ENCODE measurements at places on chromosomes 3 and 15. TPM values are rescaled to one million over a fixed set of nuclear protein-coding genes. Genes with fewer than 3 reads are reported as not detected.
A peak's percentile ranks its signal among the peaks of the same experiment; 100 is the strongest.

The ANKRD34C gene
- total RNA-seq = not detected

The PLA2G4E gene
- not detected for total RNA-seq

GRCh38 chr15:41502795-41503668 lies 9.4 kb downstream of the ITPKA start:
- no peak for DNase-seq

DNA sequence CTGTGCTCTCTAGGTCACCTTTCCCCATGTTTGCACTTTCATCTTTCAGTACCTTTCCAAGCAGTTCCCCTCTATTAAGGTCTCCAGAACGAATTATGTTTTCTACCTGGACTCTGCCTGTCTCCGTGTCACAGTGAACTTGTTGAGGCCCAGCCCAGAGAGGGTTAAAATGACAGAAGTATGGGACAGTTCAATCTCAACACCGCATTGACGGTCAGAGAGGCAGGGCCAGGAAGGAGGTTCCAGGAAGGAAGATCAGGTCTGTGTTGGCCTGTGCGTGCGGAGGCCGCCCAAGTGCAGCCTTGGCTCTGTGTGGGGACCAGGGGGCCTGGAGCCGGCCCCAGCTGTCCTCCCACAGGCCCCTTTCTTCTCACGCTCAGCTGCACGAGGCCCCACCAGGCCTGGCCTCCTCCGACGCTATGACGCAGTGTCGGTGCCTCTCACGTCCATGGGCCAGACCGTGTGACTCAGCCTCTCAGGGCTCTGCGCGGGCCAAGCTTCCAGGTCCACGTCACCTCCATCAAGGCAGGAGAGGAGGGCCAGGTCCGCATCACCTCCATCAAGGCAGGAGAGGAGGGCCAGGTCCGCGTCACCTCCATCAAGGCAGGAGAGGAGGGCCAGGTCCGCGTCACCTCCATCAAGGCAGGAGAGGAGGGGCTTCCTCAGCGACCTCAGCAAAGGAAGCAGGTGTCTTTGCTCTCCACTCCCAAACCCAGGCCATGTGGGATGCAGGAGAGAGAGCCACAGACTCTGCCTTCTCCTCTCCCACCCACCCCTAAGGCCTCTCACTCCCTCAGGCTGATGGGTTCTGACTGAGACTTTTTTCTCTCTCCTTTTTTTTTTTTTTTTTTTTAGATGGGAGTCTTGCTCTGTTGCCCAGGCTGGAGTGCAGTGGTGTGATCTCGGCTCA lies 83.1 kb downstream of the CPN2 start:
- DNase-seq = no peak

The B3GNT5 gene
- 0.11 TPM for total RNA-seq

DNA sequence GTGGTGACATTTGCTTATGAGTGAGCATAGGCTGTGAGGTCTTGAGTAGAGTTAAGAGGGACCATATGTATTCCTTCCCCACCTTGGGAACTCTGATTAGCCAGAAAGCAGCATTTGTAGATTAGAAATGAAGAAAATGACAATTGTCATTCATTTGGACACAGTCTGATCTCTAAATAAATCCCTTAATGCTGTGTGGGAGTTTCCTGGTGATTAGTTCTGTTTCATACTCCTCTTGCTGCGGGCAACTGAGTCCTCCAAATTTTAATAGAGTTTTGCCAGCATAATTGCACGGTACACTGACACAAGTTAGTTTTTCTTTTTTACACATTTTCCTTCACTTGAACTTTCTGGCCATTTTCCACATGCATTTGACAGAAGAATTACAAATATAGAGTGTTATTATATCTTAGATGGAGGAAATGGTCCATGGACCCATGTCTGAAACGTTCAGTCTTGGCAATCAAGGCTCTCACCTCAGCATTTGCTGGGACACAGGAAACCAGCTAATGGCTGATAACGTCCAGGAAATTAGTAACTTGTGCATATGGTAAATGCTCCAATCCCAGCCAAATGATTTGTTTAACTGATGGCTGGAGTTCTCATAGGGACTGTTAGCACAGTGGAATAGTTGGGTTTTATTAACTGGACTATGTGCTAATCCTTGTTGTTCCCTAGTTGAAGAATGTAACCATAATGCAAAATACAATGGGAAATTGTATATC lies 321.2 kb downstream of the RBMS3 start:
- DNase-seq = no peak

GRCh38 chr15:68678746-68679145 lies 100.0 kb downstream of the CORO2B start:
- DNase-seq = no peak

The SST gene
- not detected for total RNA-seq

DNA sequence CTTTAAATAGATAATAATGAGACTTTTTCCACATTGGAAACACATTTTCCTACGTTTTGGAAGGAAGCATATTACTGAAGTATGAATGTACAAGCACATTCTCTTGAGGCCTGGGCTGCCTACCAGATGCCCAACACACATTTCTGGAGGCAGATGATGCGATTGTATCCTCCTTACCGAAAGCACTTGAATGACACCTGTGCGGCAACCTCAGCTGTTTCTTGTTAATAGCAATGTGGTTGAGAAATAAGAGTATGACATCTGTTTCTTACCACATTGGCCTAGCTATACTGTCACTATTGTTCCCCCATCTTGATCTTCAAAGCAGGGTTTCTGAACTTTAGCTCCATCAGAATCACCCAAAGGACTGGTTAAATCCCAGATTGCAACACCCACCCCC lies 84.8 kb downstream of the ARPP21 start:
- no peak for DNase-seq

- peak; percentile 94 for DNase-seq
Observed at GRCh38 chr3:141460097-141460704, 26.6 kb upstream of the RASA2 start.

GRCh38 chr3:185823078-185824044 lies 1.5 kb downstream of the IGF2BP2 start:
- no peak for DNase-seq

The SLC6A20 gene
- not detected for total RNA-seq

- DNase-seq = no peak
Observed at GRCh38 chr15:80801891-80802680, 22.9 kb downstream of the CEMIP start.

GRCh38 chr3:1055870-1056269 lies 37.0 kb upstream of the CNTN6 start:
- no peak for DNase-seq

GRCh38 chr3:124926426-124927101 lies 8.0 kb downstream of the MUC13 start:
- no peak for DNase-seq

DNA sequence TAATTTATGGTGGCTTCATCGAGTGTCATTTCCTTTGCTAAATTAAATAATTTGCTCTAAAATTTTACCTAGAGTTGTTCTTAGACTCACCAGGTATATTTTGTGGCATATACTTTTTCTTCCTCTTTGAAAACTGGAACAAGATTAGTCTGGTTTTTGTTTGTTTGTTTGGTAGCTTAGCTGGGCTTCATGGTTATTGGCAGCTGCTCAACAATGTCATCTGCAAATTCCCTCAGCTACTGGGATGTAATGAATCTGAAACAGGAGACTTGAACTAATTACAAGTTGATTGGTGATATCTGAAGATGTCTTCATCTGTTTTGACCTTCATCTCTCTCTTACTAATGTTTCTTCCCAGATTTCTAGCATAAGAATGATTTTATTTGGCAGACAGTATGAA lies 270.5 kb upstream of the P2RY1 start:
- DNase-seq = no peak

The PLSCR5 gene
- total RNA-seq = not detected

DNA sequence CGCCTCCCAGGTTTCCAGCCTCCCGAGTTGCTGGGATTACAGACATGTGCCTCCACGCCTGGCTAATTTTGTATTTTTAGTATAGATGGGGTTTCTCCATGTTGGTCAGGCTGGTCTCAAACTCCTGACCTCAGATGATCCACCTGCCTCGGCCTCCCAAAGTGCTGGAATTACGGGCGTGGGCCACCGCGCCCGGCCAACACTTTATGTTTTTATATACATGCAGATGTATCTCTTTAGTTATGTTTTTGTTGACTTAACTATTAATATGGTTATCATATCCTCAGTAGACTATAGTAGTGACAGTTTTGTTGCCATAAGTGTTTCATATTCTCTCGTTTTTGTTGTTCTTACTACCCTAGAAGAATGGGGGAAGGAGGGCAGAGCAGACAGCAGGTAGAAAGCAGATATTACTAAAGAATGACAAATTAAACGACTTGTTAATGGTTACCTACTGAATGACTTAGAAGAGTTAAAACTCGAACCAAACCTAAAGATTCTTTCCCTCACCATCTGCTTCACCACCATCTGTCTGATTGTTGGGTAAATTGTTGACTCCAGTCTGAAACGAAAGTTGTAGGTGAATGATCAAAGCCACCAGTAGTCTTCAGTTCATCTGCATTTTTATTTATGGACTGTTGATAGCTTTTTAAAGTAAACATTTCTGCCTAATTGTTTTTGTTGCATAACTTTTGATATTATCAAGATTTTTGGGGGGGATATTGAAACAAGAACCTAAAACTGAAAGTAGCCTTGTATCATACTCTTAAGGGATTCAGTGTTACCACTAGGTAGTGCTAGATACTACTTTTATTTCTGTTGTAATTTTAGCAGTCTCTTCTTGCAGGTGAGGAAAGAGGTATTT lies 89.3 kb downstream of the RASA2 start:
- DNase-seq = no peak

GRCh38 chr3:55164876-55165275 lies 237.0 kb upstream of the LRTM1 start:
- no peak for DNase-seq

DNA sequence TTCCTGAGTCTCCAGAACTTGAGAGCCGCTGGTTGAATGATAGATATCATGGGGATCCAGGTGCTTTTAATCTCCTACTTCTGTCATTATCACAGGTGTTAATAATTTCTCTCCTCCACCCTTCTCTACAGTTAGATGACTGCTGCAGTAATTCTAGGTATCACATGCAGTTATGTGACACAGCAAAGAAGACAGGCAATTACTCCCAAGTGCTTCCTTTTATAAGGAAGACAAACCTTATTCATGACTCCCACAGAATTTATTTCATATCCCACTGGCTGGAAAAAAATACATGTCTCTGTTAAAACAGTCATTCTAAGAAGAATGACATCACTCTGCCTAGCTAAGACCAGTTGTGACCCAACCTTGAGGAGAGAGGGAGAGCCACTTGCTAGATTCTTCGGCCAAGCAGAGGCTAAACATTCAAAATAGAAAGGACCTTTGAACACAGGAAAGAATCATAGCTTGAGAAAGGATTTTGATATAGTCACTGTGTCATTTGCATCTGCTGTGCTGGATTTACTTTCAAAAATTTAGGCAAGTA lies 500.6 kb downstream of the SI start:
- DNase-seq = no peak

GRCh38 chr15:73982222-73982962 lies 9.7 kb downstream of the STOML1 start:
- peak; percentile 38 for DNase-seq

The INSYN1 gene
- 13.0 TPM for total RNA-seq

DNA sequence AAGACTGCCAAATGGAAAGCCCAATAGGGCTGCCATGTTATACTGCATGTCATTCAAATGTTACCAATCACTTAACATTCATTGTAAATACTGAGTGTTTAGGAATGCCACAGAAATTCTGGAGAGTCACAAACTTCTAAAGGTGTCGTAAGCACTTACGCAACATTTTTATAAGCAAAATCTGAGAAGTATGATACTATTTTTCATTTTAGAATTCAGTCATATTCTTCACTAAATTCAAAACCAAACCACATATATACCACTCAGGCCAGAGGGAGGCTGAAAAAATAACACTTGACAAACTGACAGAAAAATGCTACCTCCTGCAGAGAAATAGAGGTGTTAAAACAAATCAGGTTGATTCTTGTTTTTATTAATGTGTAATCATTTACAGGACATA lies 89.8 kb downstream of the THBS1 start:
- no peak for DNase-seq

DNA sequence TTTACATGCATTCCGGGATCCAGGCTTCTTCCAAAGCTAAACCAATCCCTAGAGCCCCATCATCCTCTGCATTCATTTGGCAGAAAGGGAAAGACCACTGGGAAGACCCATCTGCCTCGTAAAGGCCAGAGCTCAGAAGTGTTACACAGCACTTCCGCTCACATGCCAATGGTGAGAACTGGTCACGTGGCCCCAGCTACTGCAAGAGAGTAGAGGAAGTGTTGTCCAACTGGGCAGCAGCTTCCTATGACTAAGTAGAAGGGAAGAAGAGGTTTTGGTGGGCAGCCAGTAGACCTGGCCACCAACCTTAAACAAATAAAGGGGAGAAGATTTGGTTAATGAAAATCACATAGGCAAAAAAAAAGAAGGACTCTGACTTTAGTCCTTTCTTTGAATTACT lies 74.4 kb upstream of the PPP2R3A start:
- no peak for DNase-seq

DNA sequence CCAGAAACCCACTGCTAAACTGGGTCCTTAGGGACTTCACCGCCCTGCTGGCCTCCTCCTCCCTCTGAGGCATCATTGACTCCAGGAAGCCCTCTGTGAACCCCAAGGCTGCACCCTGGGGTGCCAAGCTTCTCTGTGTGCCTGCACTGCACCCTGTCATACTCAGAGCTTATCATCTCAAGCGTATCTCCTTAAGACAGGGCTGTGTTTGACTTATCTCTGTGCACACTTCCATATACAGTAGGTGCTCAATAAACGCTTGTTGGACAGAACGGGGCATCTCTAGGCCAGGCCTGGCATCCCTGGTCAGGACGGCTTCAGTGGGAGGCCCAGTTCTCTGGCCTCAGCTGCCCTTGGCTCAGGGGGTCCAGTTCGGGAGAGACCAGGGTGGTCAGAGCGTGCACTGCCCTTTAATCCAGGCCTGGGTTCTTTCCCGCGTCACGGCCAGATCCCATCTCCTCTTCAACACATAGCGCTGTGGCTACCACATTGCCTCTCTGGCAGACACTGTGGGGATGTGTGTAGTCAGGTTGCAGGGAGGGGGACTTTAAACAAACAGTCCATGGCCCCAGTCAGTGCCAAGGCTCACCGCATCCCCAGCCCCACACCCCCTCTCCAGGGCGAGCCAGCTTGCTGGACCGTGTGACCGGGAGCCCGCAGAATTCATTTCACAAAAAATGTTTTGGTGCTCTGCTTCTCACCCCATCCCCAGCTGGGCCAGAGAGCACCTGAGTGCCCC lies 33.4 kb downstream of the MAGEF1 start:
- no peak for DNase-seq

- no peak for DNase-seq
Observed at GRCh38 chr15:57684491-57685151, 21.9 kb upstream of the POLR2M start.

DNA sequence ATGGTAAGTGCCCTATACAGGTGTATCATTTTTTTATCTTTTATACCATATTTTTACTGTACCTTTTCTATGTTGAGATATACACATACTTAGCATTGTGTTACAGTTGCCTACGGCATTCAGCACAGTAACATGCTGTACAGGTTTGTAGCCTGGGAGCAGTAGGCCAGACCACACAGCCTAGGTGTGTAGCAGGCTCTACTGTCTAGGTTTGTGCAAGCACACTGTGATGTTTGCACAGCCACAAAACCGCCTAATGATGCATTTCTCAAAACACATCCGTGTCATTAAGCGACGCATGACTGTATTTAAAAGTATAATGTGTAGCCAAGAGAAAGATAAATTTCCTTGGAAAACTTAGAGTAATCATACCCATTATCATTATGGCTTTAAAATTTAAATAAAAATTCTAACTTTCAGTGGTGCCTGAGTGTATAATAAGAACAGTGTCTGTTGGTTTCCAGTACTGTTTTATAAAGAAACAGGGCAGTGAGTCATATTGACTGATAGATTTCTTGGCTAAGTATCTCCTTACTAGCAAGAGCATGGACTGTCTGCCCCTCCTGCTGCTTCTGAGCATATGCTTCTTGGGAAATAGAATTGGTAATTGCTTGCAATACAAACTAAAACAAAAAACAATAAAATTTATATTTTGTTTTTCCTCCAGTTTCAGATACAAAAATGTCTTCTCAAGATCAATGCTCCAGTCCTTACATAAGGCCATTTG lies 18.3 kb downstream of the CALML4 start:
- DNase-seq = no peak

The TGM4 gene
- total RNA-seq = not detected
